Effector memory CD8-positive, alpha-beta T cell (primary cell): ENCODE measurements at places on chromosomes 3 and 15.

DNA sequence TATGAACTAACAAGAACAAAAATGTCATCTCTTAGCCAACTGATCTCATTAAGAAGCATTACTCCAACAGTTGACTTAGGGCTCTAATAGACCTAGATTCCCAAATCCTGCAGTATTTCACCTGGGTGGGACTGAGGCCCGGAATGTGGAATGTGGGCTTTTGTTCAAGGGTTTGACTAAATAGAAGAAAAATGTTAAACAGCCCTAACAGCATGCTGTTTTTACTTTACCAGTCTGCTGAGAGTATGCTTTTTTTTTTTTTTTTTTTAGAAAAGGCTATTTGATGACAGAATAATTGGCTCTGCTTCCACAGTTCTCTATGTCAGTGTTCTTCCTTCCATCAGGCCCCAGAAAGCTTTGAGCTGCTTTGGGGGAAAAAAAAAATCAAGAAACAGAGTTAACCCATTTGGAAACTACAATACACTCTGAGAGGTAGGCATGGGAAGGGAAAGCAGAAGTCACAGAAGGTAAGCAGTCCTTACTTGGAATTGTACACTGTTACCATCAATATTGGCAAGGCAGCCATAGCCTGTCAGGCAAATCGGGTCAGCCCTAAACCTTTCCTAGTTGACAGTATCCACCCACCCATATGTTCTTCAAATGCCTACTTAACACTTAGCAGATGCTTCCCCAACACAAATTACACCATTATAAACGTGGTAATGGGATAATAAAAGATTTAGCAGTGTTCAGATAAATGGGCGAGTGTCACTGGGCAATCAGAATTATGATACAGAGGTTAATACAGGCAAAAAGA lies 224.2 kb downstream of the CNTN3 start:
- DNase-seq, result no peak

GRCh38 chr15:29669823-29670222 lies 152.4 kb downstream of the TJP1 start:
- DNase-seq, result no peak

GRCh38 chr15:73630921-73631362 lies 2.2 kb downstream of the NPTN start:
- DNase-seq, result no peak

DNA sequence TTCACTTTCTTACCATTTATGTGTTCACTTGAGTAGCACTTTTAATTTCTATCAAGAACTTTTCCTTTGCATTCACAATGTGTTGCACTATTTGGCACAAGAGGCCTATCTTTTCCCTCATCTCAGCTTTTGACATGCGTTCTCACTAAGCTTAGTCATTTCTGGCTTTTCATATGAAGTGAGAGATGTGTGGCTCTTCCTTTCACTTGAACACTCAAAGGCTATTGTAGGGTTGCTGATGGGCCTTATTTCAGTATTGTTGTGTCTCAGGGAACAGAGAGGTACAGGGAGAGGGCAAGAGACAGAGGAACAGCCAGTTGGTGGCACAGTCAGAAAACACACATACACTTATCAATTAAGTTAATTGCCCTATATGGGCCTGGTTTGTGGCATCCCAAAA lies 127.4 kb upstream of the MLF1 start:
- DNase-seq, result no peak

DNA sequence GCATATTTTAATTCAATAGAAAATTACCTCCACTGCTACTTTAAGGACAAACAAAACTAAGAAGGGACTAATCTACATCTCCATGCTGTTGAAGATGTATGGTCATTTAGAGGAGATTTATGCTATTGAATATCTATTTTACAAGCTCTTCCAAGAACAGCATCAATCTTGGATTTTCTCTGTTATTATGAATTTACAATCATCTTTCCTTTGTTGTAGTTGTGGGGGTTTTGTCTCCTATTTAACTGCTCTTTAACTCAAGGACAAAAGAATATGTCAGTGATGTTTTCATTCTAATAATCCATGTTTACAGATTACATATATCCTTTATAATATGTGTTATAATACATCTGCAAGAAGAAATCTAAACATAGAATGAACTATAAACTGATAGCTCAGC lies 907.8 kb downstream of the ROBO2 start:
- DNase-seq, result no peak

- no peak for DNase-seq
These were observed 19.2 kb downstream of the CLDN11 start for GRCh38 chr3:170437696-170438407.

DNA sequence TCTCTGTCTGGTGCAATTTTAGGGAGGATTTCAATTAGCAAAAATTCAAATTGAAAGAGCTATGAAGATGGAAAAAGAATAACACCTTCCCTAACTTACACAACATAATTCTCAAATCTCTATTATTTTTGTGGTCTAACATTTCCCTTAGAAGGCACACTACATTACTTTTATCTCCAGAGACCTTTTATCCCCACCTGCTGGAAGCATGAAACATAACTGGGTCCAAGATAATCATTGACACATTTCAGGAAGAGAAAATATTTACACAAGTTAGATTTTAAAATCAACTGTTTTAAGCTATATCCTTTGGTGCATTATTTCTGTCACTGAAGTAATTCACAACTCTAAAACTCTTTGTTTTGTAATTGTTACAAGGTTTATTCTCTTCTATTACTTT lies 779.5 kb downstream of the ROBO1 start:
- DNase-seq, result no peak
